ENCODE measurements at places on chromosomes 2 and 18. TPM values are rescaled to one million over a fixed set of nuclear protein-coding genes. Genes with fewer than 3 reads are reported as not detected.

Gene SF3B1
- 337 TPM for total RNA-seq

Gene PIEZO2
- 42.7 TPM for total RNA-seq

Gene DUSP19
- total RNA-seq, result 0.86 TPM

Gene HOXD10
- total RNA-seq, result 3.8 TPM

Gene PAIP2B
- 0.03 TPM for total RNA-seq

Gene REG3G
- not detected for total RNA-seq

Gene AQP12A
- total RNA-seq, result not detected

Gene ITGB6
- total RNA-seq, result not detected

Gene SULT1C4
- not detected for total RNA-seq

Gene CHRNG
- total RNA-seq, result not detected

Gene SLC5A7
- total RNA-seq, result not detected

Gene LRRTM4
- not detected for total RNA-seq

Gene CTAGE1
- total RNA-seq, result not detected

Gene SP140L
- total RNA-seq, result 3.8 TPM

Gene SLC19A3
- total RNA-seq, result 1.6 TPM

Gene ZBTB7C
- 0.10 TPM for total RNA-seq

Gene ASB18
- not detected for total RNA-seq

Gene DPP4
- total RNA-seq, result 0.53 TPM

Gene COL6A3
- total RNA-seq, result 465 TPM

Gene TMEM87B
- total RNA-seq, result 7.0 TPM

Gene GAREM1
- 1.1 TPM for total RNA-seq

Gene NAT8
- not detected for total RNA-seq

Gene ALPI
- total RNA-seq, result not detected

Gene ALK
- not detected for total RNA-seq

Gene FBXO15
- 1.1 TPM for total RNA-seq

Gene RNF125
- total RNA-seq, result 0.05 TPM

Gene NOL4
- total RNA-seq, result not detected

Gene STAMBP
- 36.0 TPM for total RNA-seq

Gene XDH
- not detected for total RNA-seq

Gene SANBR
- total RNA-seq, result 6.6 TPM

Gene EPB41L3
- total RNA-seq, result not detected

Gene MFSD2B
- not detected for total RNA-seq

Gene IL1F10
- not detected for total RNA-seq

Gene HJURP
- total RNA-seq, result 59.1 TPM

Gene CRYGC
- not detected for total RNA-seq

Gene DSG1
- total RNA-seq, result not detected

Gene IL1R2
- not detected for total RNA-seq

Gene PDCD1
- not detected for total RNA-seq

Gene KCNK3
- not detected for total RNA-seq

Gene C2orf42
- 5.4 TPM for total RNA-seq

Gene SERPINB4
- not detected for total RNA-seq

Gene SF3B6
- 301 TPM for total RNA-seq

Gene CREG2
- total RNA-seq, result not detected

Gene NRBP1
- total RNA-seq, result 154 TPM

Gene PPP4R3B
- 12.6 TPM for total RNA-seq

Gene IL36B
- total RNA-seq, result not detected

Gene RFX8
- total RNA-seq, result not detected

Gene SATB2
- 5.1 TPM for total RNA-seq

Gene WDR43
- 114 TPM for total RNA-seq

Gene KLHL14
- not detected for total RNA-seq

Gene PRKAG3
- total RNA-seq, result not detected

Gene PLGLB2
- total RNA-seq, result 7.0 TPM

Gene MRPL19
- total RNA-seq, result 139 TPM

Gene KCNIP3
- 14.1 TPM for total RNA-seq

Gene TEX44
- not detected for total RNA-seq

Gene TRIM54
- 2.1 TPM for total RNA-seq
